T1000 (cell line): ENCODE measurements at places on chromosomes 6 and 20.

DNA sequence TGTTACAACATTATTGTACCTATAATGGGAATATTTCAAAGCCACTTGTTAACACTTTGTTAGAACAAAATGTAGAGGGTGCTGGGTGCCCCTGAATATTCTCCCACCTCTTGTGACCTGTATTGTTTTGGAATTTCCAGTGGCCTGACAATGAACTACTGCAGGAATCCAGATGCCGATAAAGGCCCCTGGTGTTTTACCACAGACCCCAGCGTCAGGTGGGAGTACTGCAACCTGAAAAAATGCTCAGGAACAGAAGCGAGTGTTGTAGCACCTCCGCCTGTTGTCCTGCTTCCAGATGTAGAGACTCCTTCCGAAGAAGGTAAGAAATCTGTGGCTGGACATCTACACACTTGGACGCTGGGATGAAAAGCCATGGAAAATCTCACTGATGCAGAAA is 28.9 kb downstream of the PLG start:
- DNase-seq: no peak

GRCh38 chr6:126963077-126963809 is 155.2 kb upstream of the RSPO3 start:
- DNase-seq: no peak

GRCh38 chr6:38182426-38182825 is 362.9 kb downstream of the ZFAND3 start:
- no peak for DNase-seq

DNA sequence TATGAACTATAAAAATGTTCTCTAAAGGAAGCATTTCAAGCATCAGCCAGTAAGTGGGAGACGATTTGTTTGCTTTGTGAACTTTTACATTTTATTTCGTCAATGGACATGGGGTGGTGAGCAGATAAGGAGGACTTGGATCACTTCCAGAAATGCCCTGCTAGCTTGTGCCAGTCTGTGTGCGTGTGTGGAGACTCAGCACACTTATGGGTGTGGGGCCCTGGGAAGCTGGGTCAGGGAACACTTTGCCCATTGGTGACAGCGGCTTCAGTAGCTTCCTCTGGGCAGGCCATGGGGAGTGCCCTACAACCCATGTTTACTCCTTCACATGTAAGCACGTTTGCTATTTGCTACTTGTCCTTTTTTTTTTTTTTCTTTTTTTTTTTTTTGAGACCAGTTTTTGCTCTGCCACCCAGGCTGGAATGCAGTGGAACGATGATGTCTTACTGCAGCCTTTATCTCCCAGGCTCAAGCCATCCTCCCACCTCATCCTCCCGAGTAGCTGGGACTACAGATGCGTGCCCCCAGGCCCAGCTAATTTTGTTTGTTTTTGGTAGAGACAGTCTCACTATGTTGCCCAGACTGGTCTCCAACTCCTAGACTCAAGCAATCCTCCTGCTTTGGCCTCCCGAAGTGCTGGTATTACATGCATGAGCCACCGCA is 24.2 kb downstream of the PRDM1 start:
- DNase-seq: no peak

DNA sequence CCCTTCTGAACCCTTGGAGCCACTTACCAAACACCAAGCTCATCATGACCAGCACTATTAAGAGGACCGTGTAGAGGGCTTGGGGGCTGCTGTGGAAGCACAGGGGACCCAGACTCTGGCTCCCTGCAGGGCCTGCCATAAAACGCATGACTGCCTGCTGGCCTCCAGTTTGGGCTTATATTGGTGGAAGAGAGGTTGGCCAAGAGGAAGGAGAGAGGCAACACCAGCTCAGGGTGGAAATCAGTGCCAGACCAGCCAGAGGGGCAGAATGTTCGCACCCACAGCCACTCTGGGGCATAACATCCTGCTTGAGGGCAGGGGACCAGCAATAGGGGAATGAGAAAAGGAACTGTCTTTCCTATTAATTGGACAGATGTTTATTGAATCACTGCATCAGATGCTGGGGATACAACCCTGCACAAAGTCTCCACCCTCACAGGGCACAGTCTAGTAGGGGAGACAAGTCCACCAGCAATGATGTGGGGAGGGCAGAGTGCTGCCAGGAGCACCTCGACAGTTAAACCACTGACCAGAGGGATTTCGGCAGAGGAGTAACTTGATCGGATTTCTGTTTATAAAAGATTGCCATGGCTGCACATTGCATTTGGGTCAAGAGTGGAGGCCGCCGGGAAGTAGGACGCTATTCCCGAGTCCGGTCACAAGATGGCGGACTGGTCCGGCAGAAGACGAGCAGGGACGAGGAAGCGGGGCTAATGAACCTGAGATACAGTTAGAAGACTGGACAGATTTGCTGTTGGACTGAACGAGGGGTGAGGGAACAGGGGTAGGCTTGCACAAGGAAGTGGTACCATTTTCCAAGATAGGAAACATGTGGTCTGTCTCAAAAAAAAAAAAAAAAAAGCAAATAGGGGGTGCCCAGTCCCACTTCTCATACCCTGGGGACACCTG is at the start of gene LY6G5C:
LY6G5C (minus strand) TSS at position 842 of the 909 bp plus-strand sequence; CDS start at position 148, 694 bp downstream.
- peak; percentile 78 for DNase-seq

DNA sequence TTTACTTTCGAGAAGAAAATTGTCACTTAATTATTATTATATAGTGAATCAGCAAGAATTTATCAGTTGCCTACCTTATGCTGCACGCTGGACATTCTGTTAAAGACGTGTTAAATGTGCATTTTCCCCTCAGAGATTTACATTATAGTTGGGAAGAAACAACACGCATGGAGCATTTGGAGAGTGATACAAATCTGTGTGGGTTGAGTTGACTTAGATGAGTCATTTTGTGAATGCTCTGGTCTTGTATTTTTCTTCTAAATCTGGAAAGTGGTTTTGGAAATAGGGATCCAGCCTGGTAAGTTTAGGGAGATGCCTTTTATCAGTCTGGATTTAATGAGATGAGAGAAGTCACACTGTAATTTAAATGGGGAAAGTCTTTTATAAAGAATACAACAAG is 24.0 kb upstream of the SMIM26 start:
- DNase-seq: no peak

- DNase-seq: no peak
These were observed 196.2 kb upstream of the SYNDIG1 start for GRCh38 chr20:24273251-24273650.

DNA sequence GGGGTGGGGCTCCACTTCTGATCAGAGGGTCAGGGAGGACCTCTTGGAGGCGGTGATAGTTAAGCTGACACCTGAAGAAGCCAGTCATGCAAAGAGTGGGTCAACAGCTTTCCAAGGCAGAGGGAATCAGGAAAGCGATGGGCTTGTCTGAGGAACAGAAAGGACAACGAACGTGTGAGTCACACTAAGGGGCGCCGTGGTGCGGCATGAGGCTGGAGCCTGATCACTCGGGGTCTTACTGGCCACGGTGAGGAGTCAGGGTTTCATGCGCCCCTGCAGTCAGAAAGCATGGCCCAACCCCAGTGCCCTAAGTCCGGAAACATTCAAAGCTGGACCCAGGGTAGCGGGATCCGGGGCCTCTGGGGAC is 50.6 kb upstream of the SLC32A1 start:
- no peak for DNase-seq

DNA sequence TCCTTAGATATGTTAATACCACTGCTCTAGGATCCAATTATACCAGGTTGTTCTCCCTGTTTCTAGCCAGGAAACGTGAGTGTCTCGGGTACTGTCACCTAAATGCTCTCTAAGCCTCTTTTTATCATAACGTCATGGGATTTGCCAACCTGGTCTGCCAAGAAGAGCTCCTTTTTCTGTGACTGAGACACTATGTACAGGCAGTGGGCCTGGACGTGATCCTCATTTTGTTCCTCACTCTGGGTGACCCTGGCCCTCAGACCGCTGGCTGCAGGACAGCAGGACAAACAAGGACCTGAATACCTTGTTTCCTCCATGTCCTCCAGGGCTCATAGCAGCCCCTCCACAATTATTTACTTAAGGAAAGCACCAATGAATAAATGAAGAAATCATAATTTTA is 69.1 kb downstream of the CD164 start:
- DNase-seq: no peak

- no peak for DNase-seq
These were observed 149.1 kb downstream of the SASH1 start for GRCh38 chr6:148491638-148492251.

DNA sequence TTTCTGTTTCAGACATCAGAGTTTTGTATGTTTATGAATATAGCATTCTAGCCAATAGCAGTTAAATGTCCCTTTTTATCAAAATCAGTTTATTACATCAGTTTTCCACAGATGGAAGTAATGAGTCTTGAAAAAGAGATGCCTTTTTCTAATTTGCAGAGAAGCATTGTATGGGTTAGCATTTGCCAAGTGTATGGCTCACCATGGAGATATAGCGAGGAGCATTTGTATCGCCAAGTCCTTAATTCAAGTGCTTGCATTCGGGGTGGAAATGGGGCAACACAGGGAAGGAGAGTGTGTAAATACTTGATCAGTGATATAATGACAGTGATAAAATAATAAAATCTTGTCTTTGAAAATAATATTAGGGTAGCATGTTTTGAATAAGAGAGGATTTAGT is 42.9 kb downstream of the TXLNB start:
- no peak for DNase-seq

DNA sequence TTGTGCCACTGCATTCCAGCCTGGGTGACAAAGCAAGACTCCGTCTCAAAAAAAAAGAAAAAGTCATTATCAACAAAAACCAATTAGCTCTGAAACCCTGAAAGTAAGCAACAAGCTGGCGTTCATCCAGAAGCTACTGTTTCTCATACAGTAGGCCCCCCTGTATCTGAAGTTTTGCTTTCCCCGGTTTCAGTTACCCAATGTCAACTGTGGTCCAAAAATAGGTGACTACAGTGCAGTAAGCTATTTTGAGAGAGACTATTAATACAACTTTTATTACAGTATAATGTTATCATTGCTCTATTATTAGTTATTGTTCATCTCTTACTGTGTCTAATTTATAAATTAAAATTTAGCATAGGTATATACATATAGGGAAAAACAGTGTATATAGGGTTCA is 135.1 kb downstream of the KIF16B start:
- DNase-seq: no peak

- DNase-seq: no peak
These were observed 6.3 kb downstream of the SYNE1 start for GRCh38 chr6:152630832-152631231.

DNA sequence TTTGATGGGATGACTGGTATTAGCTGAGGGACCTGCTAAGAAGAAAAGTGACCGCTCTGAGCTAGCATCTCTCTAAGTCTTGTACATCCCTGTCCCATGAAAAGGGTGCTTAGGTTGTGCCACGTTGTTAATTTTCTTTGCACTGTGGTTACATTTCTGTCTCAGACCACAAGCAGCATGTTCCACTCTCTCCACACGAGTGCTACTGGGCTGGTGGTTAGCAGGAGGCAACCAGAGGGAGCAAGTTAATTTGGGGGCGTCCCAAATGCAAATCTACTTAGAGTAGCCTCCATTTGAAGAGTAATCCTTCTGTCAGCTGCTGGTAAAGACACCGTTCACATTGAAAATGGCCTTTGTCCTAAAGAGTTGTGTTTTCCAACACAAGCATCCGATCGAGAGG is 3.4 kb upstream of the SCML4 start:
- no peak for DNase-seq

DNA sequence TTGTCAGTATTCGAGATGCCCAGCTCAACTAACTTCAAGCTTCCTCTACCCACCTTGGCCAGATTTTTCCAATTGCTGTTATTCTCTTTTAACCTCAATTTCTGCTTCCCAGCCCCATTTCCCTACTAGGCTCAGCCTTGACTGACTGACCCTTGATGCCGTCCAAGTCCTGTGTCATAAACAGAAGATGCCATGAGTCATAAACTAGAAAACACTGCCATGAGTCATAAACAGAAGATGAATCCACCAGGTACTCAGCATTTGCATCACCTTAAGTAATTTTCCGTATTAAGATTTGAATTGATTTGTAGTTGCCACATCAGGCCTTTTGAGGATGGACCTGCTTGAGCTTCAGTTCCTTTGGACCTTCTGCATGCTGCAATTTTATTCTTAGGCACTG is 123.8 kb downstream of the FAM83B start:
- no peak for DNase-seq

DNA sequence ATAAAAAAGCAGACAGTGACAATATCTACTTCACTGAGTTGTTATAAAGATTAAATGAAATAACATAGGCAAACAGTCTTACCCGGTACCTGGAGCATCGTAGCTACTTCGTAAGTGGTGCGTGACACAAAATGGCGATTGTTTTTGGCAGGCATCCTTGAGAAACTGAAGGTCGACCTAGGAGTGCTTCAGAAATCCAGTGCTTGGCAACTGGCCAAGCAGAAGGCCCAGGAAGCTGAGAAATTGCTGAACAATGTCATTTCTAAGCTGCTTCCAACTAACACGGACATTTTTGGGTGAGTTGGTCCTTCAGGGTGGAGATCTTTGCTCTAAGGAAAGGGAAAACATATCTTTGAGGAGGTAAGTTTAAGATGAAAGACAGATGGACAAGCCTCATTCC is 4.8 kb downstream of the BPIFA2 start:
- no peak for DNase-seq

DNA sequence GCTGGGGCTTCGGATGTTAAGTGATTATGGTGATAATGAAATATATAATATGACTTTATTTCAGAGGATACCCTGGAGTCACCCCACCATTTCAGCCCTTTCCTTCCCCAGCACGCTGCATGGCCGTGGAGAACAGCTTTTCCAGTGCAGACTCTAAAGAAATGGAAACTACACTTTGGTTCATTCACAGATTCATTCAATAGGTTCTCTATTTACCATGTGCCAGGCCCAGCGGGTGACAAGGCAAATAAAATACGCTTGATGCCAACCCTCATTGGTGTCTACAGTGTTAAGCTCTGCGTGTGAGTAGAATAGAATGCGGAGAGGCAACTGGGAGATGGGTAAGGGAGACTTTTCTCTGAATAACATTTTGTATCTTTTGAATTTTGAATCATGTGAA is 89.7 kb downstream of the TCP11 start:
- DNase-seq: no peak

DNA sequence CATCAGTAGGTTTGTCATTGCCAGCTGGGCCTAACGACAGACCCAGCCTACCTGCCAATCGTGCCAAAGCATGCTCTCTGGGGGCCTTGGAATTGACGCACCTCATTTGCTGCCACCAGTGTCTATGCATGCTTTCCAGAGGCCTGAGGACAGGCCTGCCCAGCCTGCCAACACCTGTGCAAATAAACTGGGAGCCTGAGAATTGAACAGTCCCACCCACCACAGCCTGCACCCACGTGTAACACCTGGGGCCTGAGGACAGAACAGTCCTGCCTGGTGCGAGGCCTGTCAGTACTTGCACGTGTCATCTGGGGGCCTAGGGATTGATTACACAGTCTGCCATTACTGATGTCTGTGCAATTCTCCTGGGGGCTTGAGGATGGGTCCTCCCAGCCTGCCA is 6.2 kb upstream of the RNF217 start:
- no peak for DNase-seq

DNA sequence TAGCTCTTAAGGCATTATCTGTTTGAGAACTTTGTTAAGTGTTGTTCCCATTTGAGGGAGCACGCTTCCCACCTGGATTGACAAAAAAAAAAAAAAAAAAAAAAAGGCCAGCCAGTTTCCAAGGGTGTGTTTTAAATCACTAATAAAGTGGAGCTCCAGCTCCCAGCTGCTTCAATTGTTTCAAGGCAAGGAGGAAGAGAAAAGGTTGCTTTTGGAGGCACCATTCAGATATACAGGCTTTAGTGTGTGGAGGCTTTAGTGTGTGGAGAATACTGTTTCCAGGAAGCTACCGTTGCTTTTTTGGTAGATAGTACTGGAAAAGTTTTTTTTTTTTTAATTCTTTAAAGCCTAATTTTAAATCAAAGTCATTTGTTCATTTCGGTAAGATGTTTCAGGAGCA is 17.3 kb downstream of the BMP2 start:
- no peak for DNase-seq

- no peak for DNase-seq
These were observed 108.6 kb upstream of the EYA4 start for GRCh38 chr6:133132466-133132971.

GRCh38 chr6:107409942-107410341 is 49.4 kb downstream of the PDSS2 start:
- no peak for DNase-seq
